ENCODE measurements at places on chromosomes 2 and 18. TPM values are rescaled to one million over a fixed set of nuclear protein-coding genes. Genes with fewer than 3 reads are reported as not detected.
A peak's percentile ranks its signal among the peaks of the same experiment; 100 is the strongest.

The MRO gene
- 0.32 TPM for total RNA-seq

The CNNM3 gene
- total RNA-seq = 20.9 TPM

The MORN2 gene
- total RNA-seq = 26.0 TPM

The REG1B gene
- total RNA-seq = not detected

DNA sequence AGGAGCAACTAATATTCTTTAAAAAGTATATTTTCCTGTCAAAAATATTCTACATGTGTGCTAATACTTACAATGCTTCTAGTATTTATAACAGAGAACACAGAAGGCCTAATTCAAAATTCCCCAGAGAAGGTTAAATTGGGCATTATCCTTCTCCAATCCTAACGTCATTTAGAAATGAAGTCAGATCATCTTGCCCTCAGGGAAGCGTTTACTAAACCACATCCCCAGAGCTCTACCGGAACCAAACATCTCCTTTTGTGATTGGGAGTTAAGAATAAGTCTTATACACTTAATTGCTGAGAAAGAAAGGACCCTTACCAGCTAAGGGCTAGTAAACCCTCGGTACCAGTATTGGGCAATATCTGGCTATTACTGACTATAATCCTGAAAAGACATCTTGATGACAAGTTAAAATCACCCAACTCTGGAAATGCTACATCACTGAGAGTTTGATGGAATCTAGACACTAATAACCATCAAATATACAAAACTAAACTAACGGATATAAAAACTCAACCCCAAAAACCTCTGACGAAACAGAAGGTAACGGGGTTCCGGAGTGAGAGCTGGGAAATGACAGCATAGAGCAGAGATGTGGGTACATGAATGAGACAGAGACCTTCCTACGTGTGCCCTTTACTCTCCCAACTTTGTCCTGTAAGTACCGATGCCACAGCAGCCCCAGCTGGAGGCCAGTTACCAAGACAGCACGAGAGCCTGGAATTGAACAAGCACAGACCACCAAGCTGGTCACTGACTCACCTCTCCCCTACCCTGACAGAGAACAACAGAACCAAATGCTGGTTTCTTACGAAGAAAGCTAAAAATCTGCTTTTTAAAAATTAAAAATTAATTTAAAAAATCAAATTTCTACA, 35.0 kb downstream of the WDSUB1 start:
- H3K4me3 ChIP-seq = no peak overlapping the region
- H3K27me3 ChIP-seq = no peaks in the 10 kb centered on the region
- peak; percentile 34 for DNase-seq
- H3K4me1 ChIP-seq = no peaks in the 10 kb centered on the region

DNA sequence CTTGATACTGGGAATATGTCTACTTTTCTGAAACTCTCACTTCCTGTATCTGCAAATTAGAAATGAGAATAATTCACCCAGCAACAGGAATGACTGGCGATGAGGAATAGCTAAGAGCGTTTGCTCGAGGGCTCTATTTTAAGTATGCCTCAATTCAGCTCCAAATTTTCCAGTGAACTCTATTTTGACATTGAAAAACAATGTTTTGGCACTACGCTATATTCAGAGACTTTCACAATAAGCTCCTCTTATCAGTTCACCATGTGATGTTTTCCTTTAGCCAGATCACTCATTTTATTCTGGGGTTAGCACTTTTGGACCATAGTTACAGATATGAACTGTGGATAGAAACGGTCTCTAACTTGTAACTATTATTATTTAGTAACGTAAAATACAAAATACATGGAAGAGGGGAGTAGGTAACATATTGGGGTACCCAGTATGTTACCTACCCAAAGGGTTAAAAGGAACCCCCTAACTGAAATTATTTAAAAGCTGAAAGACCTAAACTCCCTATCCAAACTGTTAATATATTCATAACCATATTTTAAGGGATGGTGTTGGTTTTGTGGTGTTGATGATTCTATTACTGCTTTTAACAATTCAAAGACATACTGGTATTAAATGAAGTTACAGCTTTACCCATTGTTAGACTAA, 28.1 kb downstream of the SLC40A1 start:
- H3K27me3 ChIP-seq = no peaks in the 10 kb centered on the region
- no peaks in the 10 kb centered on the region for H3K36me3 ChIP-seq
- no peak overlapping the region for H3K27ac ChIP-seq
- H3K4me3 ChIP-seq = no peak overlapping the region
- DNase-seq = no peak

DNA sequence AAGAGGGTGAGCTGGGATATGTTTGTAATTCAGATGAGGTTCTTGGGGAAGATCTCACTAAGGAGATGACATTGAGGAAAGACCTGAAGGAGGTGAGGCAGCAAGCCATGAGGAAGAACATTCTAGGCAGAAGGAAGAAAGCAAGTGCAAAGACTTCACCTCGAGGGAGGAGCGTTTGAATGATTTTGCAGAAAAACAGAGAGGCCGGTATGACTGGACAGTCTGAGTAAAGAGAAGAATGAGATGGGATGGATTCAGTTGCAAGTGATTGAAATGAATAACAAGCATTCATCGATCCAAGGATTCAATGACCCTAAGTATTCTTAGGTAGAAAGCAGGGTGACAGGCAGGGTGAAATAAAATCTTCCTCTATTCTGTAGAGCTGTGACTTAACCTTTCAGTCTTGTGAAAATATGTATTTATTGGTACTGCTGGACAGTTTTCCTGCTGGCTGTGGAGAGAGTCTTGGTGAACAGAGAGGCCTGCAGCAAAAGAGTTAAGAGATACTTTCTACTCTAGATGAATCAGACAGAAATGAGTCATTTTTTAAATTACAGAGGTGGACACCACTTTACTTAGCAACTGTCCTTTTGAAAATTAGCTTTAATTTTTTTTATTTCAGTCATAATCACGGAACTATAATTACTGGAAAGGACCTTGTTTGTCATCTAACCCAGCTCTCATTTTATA, 278.4 kb downstream of the LRRTM1 start:
- H3K4me1 ChIP-seq = no peaks in the 10 kb centered on the region
- H3K27ac ChIP-seq = no peak overlapping the region
- DNase-seq = no peak
- no peak overlapping the region for H3K4me3 ChIP-seq
- H3K27me3 ChIP-seq = no peaks in the 10 kb centered on the region

- H3K27me3 ChIP-seq = no peaks in the 10 kb centered on the region
- H3K36me3 ChIP-seq = no peaks in the 10 kb centered on the region
- DNase-seq = no peak
- no peak overlapping the region for H3K27ac ChIP-seq
- no peaks in the 10 kb centered on the region for H3K4me1 ChIP-seq
Observed at GRCh38 chr18:42446195-42446594, 491.2 kb downstream of the PIK3C3 start.

GRCh38 chr2:137172162-137172561, 406.8 kb downstream of the THSD7B start:
- no peaks in the 10 kb centered on the region for H3K27me3 ChIP-seq
- no peaks in the 10 kb centered on the region for H3K36me3 ChIP-seq
- no peaks in the 10 kb centered on the region for H3K4me1 ChIP-seq
- H3K27ac ChIP-seq = no peak overlapping the region

DNA sequence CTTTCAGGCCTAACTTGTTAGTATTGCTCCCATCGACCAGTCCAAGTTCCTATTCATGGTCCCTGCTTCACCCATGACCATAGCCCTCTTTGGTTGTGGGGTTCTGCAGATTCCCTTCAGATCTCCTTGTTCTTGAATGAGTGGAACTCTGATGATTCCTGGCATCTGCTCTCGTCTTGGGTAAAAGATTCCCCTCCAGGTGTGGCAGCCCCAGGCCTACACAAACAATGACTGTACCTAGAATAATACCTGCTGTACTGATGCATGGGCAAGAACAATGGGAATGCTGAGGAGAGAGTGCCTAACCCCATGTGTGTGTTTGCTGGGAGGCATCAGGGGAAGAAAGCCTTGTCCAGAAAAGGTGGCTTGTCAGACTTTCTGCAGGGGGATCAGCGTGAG, 39.2 kb upstream of the MRPL19 start:
- no peak overlapping the region for H3K27ac ChIP-seq
- peaks cover 22% of the 10 kb centered on the region for H3K4me1 ChIP-seq
- no peak for DNase-seq
- no peaks in the 10 kb centered on the region for H3K36me3 ChIP-seq

DNA sequence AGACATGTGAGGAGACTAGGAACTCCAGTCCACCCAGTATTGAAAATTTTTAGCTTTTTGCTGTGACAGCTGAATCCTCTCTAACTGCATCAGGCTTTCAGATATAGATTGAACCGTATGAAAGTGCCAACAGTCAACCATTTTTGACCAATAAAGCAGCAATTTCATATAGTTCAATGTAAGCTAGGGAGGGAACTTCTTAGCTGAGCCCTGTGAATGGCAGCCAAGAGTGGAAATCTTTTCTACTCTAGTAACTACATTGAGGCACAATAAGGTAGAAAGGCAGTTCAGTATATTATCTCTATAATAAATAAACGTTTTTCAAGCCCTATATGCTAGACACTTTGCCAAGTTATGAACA, 96.3 kb upstream of the TANK start:
- no peak for DNase-seq
- no peak overlapping the region for H3K4me3 ChIP-seq
- H3K36me3 ChIP-seq = no peaks in the 10 kb centered on the region
- no peak overlapping the region for H3K27ac ChIP-seq
- peaks cover 6% of the 10 kb centered on the region for H3K4me1 ChIP-seq
- no peaks in the 10 kb centered on the region for H3K27me3 ChIP-seq

DNA sequence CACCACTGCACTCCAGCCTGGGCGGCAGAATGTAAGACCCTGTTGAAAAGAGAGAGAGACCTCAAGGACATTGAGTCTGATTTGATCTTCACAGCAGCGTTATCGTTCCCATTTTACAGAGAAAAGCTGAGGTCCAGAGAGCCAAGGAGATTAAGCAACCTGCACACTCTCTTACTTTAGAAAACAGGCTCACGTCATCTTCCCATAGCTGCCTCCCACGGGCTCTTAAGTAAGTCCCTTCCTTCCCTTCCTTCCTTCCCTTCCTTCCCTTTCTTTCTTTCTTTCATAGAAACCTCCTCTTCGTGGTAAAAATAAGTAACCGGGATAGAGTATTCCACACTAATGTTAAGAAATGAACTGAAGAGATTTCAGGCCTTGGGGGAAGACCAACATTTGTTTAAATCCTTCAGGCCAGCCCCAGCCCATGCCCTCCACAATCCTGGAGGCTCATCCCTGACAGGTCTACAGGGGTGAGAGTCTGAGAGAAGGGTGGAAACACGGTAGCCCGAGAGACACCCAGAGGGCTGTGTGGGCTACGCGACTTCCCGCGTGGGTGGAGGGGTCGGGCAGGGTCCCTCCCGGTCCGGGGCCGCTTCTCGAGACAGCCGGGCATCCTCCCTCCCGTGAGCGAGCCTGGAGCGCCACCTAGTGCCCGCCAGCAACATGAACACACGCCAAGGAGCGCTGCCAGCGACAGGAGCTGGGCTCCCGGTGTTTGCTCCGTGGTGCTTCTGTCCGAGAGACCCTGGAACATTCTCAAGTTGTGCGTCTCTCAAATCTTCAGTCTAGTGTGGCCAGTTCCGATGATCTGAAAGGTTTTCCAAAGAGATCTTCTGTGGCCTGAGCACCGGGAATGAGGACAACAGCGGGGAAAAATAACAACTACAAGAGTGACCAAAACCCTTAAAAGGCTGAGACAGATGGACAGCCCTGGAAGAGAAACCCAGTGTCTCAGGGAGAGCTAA, 160.3 kb downstream of the INO80D start:
- peak overlapping the region; percentile 17 for H3K4me3 ChIP-seq
- DNase-seq = peak; percentile 79
- H3K36me3 ChIP-seq = no peaks in the 10 kb centered on the region
- peaks cover 5% of the 10 kb centered on the region for H3K4me1 ChIP-seq
- no peaks in the 10 kb centered on the region for H3K27me3 ChIP-seq

GRCh38 chr2:112577756-112578155, 6.7 kb upstream of the CHCHD5 start:
- H3K27me3 ChIP-seq = no peaks in the 10 kb centered on the region
- H3K27ac ChIP-seq = no peak overlapping the region
- peaks cover 16% of the 10 kb centered on the region for H3K4me1 ChIP-seq
- peaks cover 43% of the 10 kb centered on the region for H3K36me3 ChIP-seq
- no peak overlapping the region for H3K4me3 ChIP-seq

- no peak overlapping the region for H3K27ac ChIP-seq
- no peaks in the 10 kb centered on the region for H3K4me1 ChIP-seq
- H3K4me3 ChIP-seq = no peak overlapping the region
- no peak for DNase-seq
- no peaks in the 10 kb centered on the region for H3K27me3 ChIP-seq
Observed at GRCh38 chr2:106108351-106108750, 85.8 kb downstream of the UXS1 start.

GRCh38 chr2:109265369-109265768, 136.4 kb downstream of the SH3RF3 start:
- peaks cover 4% of the 10 kb centered on the region for H3K4me1 ChIP-seq
- no peaks in the 10 kb centered on the region for H3K27me3 ChIP-seq
- H3K27ac ChIP-seq = no peak overlapping the region
- H3K4me3 ChIP-seq = no peak overlapping the region

GRCh38 chr2:156884216-156884615, 373.3 kb upstream of the GALNT5 start:
- no peaks in the 10 kb centered on the region for H3K27me3 ChIP-seq
- no peaks in the 10 kb centered on the region for H3K36me3 ChIP-seq
- no peak overlapping the region for H3K4me3 ChIP-seq
- no peaks in the 10 kb centered on the region for H3K4me1 ChIP-seq

- no peak overlapping the region for H3K4me3 ChIP-seq
- peak; percentile 91 for DNase-seq
- no peaks in the 10 kb centered on the region for H3K36me3 ChIP-seq
- peaks cover 4% of the 10 kb centered on the region for H3K4me1 ChIP-seq
- no peak overlapping the region for H3K27ac ChIP-seq
Observed at GRCh38 chr2:219155054-219155644, 5.5 kb downstream of the NHEJ1 start.

DNA sequence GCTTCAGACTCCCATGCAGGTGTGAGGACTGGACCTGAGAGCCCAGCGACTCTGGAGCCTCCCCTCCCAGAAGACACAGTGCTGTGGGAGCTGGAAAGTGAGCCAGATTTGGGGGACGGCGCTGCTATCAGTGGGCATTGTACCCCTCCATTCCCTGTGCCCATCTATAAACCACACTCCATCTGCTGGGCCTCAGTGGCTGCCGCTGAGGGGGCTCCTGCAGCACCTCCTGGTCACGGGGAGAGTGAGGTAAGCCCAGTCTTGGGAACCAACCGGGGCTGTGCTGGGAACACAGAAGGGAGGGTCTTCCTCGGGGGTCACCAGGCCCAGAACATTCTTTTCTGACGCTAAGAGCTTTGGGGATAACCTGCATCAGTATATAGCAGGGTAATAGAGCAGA, 9.5 kb downstream of the PSD4 start:
- no peaks in the 10 kb centered on the region for H3K36me3 ChIP-seq
- H3K27me3 ChIP-seq = no peaks in the 10 kb centered on the region
- H3K27ac ChIP-seq = no peak overlapping the region
- DNase-seq = no peak
- no peak overlapping the region for H3K4me3 ChIP-seq

GRCh38 chr18:32244881-32245280, 55.0 kb downstream of the MEP1B start:
- no peak for DNase-seq
- no peak overlapping the region for H3K27ac ChIP-seq
- H3K4me1 ChIP-seq = no peaks in the 10 kb centered on the region
- no peaks in the 10 kb centered on the region for H3K36me3 ChIP-seq
- no peaks in the 10 kb centered on the region for H3K27me3 ChIP-seq

- no peak for DNase-seq
- no peaks in the 10 kb centered on the region for H3K27me3 ChIP-seq
- H3K4me1 ChIP-seq = no peaks in the 10 kb centered on the region
- no peak overlapping the region for H3K27ac ChIP-seq
Observed at GRCh38 chr2:95275151-95275515, 884 bp downstream of the PROM2 start.

- DNase-seq = no peak
- peaks cover 18% of the 10 kb centered on the region for H3K27me3 ChIP-seq
- no peaks in the 10 kb centered on the region for H3K36me3 ChIP-seq
Observed at GRCh38 chr2:88885679-88886416, 194.4 kb downstream of the RPIA start.
